ENCODE measurements at places on chromosomes 2 and 18. TPM values are rescaled to one million over a fixed set of nuclear protein-coding genes. Genes with fewer than 3 reads are reported as not detected.

CD28 gene
- not detected for total RNA-seq

EFEMP1 gene
- 615 TPM for total RNA-seq

TUBA4B gene
- not detected for total RNA-seq

LCT gene
- under 0.01 TPM for total RNA-seq

SCN3A gene
- total RNA-seq: 0.33 TPM

SFXN5 gene
- total RNA-seq: 13.9 TPM

ASXL3 gene
- 0.66 TPM for total RNA-seq

TOGARAM2 gene
- 0.26 TPM for total RNA-seq

NR4A2 gene
- total RNA-seq: 0.17 TPM

FBXO48 gene
- total RNA-seq: 0.26 TPM

HTR2B gene
- total RNA-seq: 92.5 TPM

UPP2 gene
- total RNA-seq: not detected

HPCAL1 gene
- total RNA-seq: 34.5 TPM

GRHL1 gene
- 0.77 TPM for total RNA-seq

HS1BP3 gene
- 38.1 TPM for total RNA-seq

Measured in fibroblast of lung (primary cell).